ENCODE measurements at places on chromosomes 1 and 21.
A peak's percentile ranks its signal among the peaks of the same experiment; 100 is the strongest.

- H3K36me3 ChIP-seq = no peaks in the 10 kb centered on the region
- no peaks in the 10 kb centered on the region for H3K4me1 ChIP-seq
- no peak overlapping the region for H3K4me3 ChIP-seq
- H3K27ac ChIP-seq = no peak overlapping the region
- no peak for DNase-seq
These were observed 911.1 kb downstream of the KCNT2 start for GRCh38 chr1:195697130-195697529.

GRCh38 chr21:22743085-22743484 lies 1744.9 kb downstream of the NCAM2 start:
- no peak for DNase-seq
- H3K36me3 ChIP-seq = no peaks in the 10 kb centered on the region
- H3K27me3 ChIP-seq = no peaks in the 10 kb centered on the region

DNA sequence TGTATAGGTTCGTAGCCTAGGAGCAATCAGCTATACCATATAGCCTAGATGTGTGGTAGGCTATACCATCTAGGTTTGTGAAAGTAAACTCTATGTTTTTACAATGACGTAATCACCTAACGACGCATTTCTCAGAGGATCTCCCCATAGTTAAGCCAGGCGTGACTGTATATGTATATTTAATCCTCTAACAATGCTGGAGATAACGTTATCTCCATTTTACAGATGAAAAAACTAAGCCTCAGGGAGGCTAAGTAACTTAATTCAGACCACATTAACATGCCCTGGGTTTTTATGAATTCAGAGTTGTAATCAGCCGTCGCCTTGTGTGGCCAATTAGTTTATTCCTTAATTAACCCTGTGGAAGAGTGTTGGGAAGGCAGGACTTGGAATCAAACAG lies 107.7 kb upstream of the PLXNA2 start:
- H3K4me1 ChIP-seq = no peaks in the 10 kb centered on the region
- no peaks in the 10 kb centered on the region for H3K27me3 ChIP-seq
- no peak overlapping the region for H3K27ac ChIP-seq

GRCh38 chr1:227192163-227192562 lies 126.1 kb downstream of the CDC42BPA start:
- no peak overlapping the region for H3K4me3 ChIP-seq
- DNase-seq = peak; percentile 31
- H3K27me3 ChIP-seq = peaks cover 20% of the 10 kb centered on the region
- H3K27ac ChIP-seq = peak overlapping the region; percentile 7
- no peaks in the 10 kb centered on the region for H3K36me3 ChIP-seq

- no peak overlapping the region for H3K27ac ChIP-seq
- H3K27me3 ChIP-seq = no peaks in the 10 kb centered on the region
- H3K36me3 ChIP-seq = no peaks in the 10 kb centered on the region
- DNase-seq = no peak
- no peak overlapping the region for H3K4me3 ChIP-seq
- H3K4me1 ChIP-seq = no peaks in the 10 kb centered on the region
These were observed 15.6 kb downstream of the SLC26A9 start for GRCh38 chr1:205927676-205928075.

DNA sequence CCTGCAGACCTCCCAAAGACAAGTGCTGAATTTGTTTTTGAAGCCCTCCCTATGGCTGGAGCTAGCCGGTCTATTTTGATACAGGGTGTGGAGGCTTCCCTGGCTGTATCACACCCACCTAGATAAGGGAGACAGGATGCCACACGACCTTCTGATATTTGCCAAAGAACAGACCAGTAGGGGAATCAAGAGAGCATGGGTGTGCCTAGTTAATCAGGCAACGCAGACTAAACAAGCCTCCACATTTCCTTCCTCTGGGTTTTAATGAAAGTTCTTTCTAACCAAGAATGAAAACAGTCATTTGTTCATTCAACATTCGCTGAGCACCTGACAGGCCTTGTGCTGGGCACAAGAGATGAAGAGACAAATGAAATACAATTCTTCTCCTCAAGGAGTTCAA lies 446.8 kb downstream of the PLPP3 start:
- no peak overlapping the region for H3K27ac ChIP-seq
- H3K4me3 ChIP-seq = no peak overlapping the region
- no peaks in the 10 kb centered on the region for H3K36me3 ChIP-seq
- H3K4me1 ChIP-seq = no peaks in the 10 kb centered on the region
- no peaks in the 10 kb centered on the region for H3K27me3 ChIP-seq

DNA sequence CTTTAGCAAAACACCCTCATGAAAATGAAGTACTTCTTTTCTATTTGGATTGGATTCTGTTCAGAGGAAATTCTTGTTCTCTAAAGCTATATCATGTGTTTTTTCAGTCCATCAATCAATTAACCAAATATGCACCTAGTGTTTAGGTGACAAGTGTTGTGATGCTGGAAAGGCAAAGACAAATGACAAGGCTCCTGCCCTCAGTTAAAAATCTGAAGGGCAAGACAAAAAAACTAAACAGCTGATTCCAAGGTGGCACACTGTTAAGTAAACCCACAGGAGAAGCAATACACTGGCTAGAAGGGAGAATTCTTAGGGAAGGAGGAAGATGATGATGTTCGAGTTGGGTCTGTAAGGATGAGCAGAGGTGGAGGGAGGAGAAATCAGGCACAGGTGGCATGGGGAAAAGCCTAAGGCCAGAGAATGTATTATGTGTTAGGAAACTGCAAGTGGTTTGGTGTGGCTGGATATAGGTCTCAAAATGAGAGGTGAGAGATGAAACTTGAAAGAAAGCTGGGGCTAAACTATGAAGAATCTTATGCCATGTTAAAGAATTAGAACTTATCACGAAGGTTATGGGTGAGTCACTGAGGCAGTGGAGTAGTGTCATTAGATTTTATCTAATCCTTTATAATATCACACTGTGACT lies 51.8 kb upstream of the GFI1 start:
- peak overlapping the region; percentile 99 for H3K27ac ChIP-seq
- H3K36me3 ChIP-seq = peaks cover 88% of the 10 kb centered on the region
- no peaks in the 10 kb centered on the region for H3K27me3 ChIP-seq
- DNase-seq = peak; percentile 50
- H3K4me1 ChIP-seq = peaks cover 94% of the 10 kb centered on the region

DNA sequence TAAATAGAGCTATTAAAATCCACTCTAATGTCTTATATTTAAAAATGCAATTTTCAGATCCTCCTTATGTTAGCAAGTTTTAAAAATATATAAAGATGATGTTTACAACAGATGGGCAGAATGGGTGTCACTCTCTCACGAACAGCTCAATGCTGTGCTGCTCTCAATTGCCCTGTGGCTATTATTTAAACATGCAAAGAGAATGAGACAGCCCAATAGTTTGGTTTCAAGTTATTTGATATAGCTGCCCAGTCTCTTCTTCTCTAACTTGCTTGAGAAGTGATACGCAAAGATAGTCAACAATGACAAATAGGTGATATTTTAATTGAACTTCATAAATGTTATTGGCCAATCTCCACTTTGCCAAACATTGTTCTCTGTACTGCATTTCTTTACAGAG lies 199.3 kb upstream of the GREM2 start:
- H3K27me3 ChIP-seq = no peaks in the 10 kb centered on the region

DNA sequence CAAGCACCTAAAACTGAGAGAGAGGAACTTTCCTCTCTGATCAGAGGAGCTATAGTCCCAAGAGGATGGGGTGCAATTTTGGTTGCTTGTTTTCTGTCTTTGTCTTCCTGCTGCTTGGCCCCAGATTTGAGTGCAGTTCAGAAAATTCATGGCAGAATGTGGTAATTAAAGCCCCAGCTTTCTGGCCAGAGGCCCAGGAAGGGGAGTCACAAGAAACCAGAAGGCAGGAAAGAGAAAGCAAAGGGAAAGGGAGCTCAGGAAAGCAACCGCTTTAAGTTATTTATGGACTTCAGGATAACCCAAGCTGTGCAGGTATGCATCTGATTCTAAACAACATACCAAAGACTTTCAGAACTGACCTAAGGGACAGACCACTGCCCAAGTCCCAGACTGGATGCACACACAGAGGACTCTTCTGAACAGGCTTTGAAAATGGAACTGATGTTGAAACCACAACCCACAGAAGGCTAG lies 88.8 kb downstream of the ST3GAL3 start:
- H3K36me3 ChIP-seq = peaks cover 31% of the 10 kb centered on the region
- no peak overlapping the region for H3K4me3 ChIP-seq
- DNase-seq = no peak
- H3K27me3 ChIP-seq = no peaks in the 10 kb centered on the region
- no peak overlapping the region for H3K27ac ChIP-seq
- H3K4me1 ChIP-seq = peaks cover 10% of the 10 kb centered on the region

- peak overlapping the region; percentile 86 for H3K27ac ChIP-seq
- H3K36me3 ChIP-seq = peaks cover 25% of the 10 kb centered on the region
- no peak for DNase-seq
These were observed 548 bp upstream of the SLC25A33 start for GRCh38 chr1:9538669-9539164.

DNA sequence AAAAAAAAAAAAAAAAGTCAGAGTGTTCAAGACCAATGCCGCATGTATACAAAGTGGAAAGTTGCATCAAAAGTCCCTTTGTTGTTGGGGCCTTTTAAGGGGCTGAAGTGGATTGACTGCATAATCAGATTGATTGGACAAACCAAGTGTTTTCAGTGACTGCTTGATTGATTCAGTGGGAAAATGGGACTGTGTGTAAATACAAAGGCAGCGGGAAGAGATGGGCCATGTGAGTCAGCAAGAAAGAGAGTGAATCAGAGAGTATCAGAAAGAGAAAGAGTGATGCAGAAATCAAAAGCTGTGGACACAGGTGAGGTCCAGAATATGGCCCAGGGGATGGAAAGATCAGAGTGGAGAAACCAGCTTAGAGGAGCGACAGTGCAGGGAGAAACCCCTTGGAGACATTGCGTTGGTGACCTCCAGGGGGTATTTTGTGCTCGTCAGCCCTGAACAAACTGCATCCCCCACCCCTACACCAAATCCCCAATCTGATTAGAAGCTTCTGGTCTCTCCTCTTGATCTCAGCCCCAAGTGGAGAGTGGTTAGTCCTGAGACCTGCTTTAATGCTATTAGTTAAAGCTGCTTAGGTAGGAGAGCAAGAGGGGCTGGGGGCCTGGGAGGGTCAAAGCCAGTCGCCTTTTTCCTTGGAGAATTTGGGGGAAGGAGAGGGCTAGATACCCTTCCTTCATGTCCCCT lies 5.1 kb upstream of the ETV3L start:
- no peaks in the 10 kb centered on the region for H3K36me3 ChIP-seq
- H3K27me3 ChIP-seq = peaks cover 33% of the 10 kb centered on the region
- DNase-seq = no peak
- no peak overlapping the region for H3K4me3 ChIP-seq

DNA sequence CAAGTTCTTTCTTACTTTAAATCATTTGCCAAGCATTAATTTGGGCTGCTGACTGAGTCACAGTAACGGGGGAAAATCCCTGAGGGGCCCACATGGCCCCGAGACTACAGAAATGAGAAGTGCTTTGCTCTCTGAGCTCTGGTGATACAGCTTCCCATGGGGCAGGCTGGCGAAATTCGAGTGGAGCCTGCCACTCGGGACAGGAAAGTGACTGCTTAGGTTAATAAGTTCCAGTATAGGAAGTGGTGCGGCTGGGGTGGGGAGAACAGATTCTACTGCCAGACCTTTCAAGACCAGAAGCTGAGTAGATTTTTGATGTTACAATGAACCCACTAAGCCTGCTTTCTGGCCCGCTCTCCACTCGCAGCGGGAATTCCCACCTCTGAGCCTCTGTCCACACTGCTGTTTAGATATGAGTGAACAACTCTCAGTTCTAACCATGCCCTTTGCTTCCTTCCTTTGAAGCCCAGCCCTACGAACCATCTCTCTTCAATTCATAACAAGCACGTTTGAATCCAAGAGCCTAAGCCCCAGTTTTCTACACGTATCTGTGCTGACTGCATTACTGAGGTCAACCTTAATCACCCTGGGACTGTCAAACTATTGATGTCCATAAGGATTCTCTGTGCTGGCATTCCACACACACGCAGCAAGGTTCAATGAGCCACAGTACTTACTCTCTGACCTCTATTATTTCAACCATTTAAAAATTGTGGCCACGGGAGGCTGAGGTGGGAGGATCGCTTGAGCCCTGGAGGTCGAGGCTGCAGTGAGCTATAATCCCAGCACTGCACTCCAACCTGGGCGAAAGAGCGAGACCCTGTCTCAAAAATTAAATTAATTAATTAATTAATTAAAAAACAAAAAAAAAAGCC lies 9.6 kb downstream of the ZBTB17 start:
- peak overlapping the region; percentile 100 for H3K27ac ChIP-seq
- H3K36me3 ChIP-seq = peaks cover 72% of the 10 kb centered on the region

GRCh38 chr1:234214129-234214910 lies 158.9 kb upstream of the COA6 start:
- H3K27me3 ChIP-seq = peaks cover 67% of the 10 kb centered on the region
- no peaks in the 10 kb centered on the region for H3K36me3 ChIP-seq
- peak; percentile 52 for DNase-seq
- H3K4me3 ChIP-seq = peak overlapping the region; percentile 64
- no peak overlapping the region for H3K27ac ChIP-seq

DNA sequence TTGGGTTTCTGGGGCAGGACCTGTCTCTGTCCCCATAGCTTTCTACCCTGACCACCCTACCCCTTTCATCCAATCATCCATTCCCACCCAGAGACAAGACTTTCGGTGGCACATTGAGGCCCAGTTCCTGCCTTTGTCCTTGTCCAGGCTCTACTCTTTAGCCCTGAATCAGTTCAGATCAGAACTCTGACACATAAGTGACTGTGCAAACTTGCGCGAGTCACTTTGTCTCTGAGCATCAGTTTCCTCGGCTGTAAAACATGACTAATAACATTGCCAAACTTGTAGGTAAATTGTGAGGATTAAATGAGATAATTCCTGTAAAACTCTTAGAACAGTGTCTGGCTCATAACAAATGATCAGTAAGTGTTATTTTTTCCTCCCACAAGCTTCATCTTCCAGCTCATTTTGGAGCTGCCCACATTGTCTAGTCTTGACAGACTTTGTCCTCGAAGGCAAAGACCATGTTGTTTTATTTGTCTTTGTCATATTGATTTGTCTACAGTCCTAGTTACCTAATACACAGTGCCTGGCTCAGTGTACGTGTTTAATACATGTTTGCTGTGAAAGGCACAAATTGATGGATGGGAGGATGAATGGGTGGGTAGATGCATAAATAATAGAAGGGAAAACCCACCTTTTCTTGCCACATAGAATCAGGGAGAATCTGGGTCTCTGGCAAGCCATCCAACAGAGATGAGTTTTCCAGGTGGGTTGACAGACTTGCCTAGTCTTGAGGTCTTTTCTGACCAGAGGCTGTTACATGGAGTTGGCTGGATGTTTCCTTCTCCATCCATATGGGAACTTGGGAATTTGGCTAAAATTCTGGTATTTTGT lies 262.9 kb downstream of the OMA1 start:
- H3K27ac ChIP-seq = no peak overlapping the region
- no peak overlapping the region for H3K4me3 ChIP-seq
- no peaks in the 10 kb centered on the region for H3K36me3 ChIP-seq
- peaks cover 20% of the 10 kb centered on the region for H3K27me3 ChIP-seq
- no peaks in the 10 kb centered on the region for H3K4me1 ChIP-seq

GRCh38 chr21:26388731-26389231 lies 184.3 kb downstream of the CYYR1 start:
- no peak overlapping the region for H3K27ac ChIP-seq
- H3K36me3 ChIP-seq = no peaks in the 10 kb centered on the region
- no peak overlapping the region for H3K4me3 ChIP-seq

- H3K36me3 ChIP-seq = no peaks in the 10 kb centered on the region
- no peak for DNase-seq
- peaks cover 8% of the 10 kb centered on the region for H3K27me3 ChIP-seq
- no peak overlapping the region for H3K4me3 ChIP-seq
- H3K27ac ChIP-seq = no peak overlapping the region
These were observed 85.1 kb upstream of the LMO4 start for GRCh38 chr1:87243573-87243972.
